ENCODE measurements at places on chromosomes 3 and 15.

DNA sequence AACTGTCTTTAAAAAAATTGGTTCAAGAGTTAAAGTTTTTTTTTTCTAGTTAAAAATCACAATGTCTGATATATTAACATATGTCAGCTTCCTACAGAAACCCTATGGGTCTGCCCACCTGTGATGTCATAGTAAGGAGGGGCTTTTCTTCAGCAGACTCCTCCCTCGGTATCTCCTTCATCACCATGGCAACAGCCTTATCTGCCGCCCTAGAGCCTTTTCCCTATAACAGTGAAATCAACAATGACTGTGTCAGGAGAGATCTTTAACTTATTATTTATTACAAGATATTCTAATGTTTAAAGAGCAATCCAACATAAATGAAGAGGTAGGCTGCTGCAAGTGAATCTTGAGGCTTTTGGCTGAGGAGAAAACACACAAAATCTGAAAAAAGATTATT lies 138.7 kb downstream of the PEX5L start:
- DNase-seq = no peak

DNA sequence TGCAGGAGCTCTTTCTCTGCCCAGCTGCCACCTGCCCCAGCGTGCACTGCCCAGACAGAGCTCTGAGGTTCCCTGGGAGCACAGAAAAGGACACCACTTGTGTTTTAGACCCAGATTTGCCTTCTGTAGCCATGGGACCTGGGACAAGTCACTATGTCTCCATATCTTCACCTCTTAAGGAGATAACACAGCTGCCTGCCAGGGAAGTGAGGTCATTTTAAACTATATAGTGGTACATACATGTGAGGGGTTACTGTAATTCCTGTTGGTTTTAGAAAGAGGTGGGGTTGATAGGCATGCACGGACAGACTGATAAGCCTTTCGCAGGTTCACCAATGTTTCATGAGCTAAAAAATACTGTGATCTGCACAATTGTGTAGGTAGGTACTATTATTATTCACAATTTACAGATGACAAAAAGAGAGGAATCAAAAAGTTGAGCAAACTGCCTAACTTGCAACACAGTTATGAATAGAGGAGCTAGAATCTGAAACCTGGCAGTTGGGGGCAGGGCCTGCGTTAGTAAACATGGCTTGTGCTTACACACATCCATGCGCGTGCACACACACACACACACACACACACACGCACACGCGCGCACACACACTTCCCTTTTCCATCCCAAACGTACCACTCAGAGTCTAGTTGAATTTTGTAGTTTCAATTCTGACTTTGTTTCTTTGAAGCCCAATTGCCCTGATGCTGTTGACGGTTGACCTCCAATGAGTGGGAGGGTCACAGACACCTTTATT lies 193.6 kb downstream of the FAM43A start:
- no peak for DNase-seq

- no peak for DNase-seq
Observed at GRCh38 chr3:113275583-113275928, 64.2 kb downstream of the BOC start.

GRCh38 chr3:69687641-69688040 lies 51.6 kb upstream of the MITF start:
- DNase-seq = no peak

GRCh38 chr3:85164436-85164835 lies 205.6 kb downstream of the CADM2 start:
- DNase-seq = no peak

- no peak for DNase-seq
Observed at GRCh38 chr3:37806505-37807200, 55.0 kb upstream of the CTDSPL start.

DNA sequence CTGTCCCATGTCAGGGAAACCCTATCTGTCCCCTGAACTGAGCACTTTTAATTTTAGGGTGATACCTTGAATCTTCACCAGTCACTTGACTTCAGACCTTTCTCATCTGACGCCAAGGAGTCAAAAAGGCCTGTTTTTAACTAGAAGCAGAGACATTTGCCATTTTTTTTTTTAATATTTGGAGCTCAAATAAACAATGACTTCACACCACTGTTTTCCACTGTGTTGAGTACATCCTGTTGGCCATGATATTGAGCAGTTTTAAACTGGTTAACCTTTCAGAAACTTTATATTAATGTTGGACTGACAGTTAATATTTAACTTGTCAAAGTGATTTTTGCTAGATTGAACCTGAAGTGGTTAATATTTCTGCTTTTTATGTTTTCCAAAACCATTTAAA lies 28.2 kb downstream of the DAG1 start:
- no peak for DNase-seq

DNA sequence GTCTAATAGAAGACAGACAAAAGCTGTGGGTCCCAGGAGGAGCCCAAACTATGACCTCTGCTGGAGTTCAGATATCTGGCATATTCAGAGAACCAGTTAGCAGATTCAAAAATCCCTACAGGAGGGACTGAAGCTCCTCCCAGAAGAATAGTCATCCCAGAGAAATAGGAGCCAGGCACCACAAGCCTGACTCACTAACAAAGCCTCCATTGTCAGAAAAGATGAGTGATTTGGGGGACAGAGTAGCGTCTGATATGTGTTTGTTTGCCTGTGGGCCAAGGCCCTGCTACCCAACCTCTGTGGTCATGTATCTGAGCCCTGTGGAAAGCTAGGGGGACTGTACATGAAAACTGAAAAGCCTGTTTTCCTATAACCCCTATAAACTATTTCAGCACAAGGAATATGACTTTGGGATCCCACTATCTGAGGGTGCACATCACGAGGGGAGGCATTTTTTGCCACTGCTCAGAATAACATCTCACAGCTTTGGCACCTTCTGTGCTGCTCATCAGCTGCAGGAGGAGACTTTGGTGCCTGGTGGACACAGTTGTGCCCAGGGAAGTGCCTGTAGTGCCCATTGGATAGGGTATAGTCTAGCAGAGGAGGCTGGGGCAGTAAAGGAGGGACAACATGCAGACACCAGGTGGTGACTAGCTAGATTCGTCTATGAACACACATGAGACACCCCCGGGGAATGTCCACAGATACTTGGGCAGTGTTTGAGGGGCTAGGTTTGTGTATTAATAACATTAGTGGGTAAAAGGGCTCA lies 9.7 kb upstream of the LARP6 start:
- no peak for DNase-seq

DNA sequence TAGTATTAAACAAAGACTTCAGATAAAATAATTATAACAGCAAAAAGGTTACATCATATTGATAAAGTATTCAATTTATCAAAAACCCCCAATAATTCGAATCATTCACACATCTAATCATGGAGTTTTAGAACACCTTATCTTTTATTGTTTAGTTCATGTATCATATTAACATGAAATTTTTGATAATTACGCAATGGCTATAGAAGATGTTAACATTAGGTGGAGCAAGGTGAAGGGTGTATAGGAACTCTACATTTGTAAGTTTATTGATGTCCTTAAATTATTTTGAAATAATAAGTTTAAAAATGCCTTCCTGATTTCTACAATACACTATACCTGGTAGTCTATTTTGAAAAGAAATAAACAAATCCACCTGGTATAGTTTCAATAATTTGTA lies 696.5 kb upstream of the BCHE start:
- DNase-seq = no peak

DNA sequence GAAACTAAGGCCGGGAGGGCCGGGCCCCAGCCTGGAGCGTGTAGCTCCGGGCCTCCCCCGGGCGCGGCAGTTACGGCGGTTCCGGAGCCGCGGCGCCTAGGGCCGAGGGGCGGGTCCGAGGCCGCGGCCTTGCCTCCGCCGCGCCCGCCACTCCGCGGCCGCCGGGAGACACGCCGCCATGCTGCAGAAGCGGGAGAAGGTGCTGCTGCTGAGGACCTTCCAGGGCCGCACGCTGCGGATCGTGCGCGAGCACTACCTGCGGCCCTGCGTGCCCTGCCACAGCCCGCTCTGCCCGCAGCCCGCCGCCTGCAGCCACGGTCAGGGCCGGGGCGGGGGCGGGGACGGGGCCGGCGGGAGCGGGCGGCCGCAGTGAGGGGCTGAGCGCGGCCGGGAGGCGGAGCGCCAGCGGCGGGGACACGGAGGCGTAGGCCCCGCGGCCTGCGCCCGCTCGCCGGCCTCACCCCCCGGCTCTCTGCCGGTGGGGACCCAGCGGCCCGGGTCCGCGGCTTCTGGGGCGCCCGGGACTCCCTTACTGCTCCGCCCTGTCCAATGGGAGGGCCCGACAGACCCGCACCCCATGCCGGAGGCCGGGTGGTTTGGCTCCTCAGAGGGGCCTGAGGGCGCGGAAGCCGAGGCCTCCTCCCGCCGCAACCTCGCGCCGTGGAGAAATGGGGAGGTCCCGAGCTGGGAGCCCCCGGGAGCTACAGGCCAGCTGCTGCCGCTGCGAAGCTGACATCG lies at the start of gene DIS3L:
TSS of gene DIS3L (plus strand) at position 150 of the 738 bp plus-strand sequence. CDS start at position 179, 29 bp downstream.
- DNase-seq = peak; percentile 37

GRCh38 chr3:151918253-151919029 lies 45.0 kb downstream of the SUCNR1 start:
- DNase-seq = no peak

GRCh38 chr3:194930377-194931204 lies 244.9 kb downstream of the FAM43A start:
- DNase-seq = peak; percentile 61

- no peak for DNase-seq
Observed at GRCh38 chr3:30471066-30471465, 135.3 kb upstream of the TGFBR2 start.

GRCh38 chr15:100005715-100006114 lies 272.5 kb upstream of the LYSMD4 start:
- no peak for DNase-seq

- no peak for DNase-seq
Observed at GRCh38 chr15:50134524-50135024, 15.5 kb upstream of the ATP8B4 start.

- DNase-seq = no peak
Observed at GRCh38 chr15:20652914-20653313, 111.3 kb upstream of the GOLGA6L6 start.

- no peak for DNase-seq
Observed at GRCh38 chr3:127595303-127595702, 2.9 kb upstream of the MCM2 start.

- no peak for DNase-seq
Observed at GRCh38 chr3:148190441-148190990, 507.2 kb upstream of the AGTR1 start.

- DNase-seq = no peak
Observed at GRCh38 chr3:167835359-167835758, 99.8 kb downstream of the SERPINI1 start.

DNA sequence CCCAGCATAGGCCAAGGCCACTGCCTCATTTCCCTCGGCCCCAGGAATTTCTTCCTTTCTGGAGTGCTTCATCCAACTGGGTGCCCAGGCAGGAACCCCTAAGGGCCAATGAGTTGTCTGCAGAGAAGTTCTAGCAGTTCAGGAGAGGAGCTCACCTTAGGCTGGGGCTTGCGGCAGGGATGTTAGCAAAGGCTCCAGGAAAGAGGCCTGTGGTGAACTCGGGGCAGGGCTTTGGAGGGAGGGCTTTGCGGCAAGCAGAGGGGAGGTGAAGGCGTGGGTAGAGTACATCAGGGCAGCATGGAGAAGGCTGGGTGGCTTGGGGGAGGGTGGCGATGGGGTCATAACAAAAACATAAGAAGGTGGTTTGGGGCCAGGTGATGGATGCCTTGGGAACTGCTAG lies 1.1 kb downstream of the GHRL start:
- DNase-seq = no peak

- DNase-seq = no peak
Observed at GRCh38 chr3:113637756-113638155, 58.7 kb downstream of the USF3 start.

DNA sequence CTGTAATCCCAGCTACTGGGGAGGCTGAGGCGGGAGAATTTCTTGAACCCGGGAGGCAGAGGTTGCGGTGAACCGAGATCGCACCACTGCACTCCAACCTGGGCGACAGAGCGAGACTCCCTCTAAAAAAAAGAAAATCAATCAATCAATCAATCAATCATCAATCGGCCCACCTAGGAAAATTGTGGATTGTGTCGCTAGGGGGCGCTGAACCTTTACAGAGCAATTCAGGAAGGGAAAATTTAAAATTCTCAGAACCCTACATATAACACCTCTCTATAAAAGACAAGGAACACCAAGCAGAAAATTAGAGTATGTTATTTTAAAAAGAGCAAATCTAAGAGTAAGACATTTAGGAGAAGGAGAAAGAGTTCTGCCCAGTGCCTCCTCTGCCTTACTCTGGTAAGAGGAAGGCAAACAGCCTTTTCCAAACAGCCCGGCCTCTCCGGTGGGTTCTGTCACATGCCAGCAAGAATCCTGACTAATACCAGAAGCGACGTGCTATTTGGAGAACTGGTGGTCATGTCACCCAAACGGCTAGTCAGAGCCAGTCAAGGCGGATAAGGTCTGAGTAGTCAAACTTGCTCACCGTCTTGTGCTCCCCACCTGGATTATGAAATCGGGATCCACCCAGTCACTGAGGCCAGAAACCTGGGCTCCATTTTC lies 22.3 kb upstream of the SMCO1 start:
- DNase-seq = peak; percentile 27

DNA sequence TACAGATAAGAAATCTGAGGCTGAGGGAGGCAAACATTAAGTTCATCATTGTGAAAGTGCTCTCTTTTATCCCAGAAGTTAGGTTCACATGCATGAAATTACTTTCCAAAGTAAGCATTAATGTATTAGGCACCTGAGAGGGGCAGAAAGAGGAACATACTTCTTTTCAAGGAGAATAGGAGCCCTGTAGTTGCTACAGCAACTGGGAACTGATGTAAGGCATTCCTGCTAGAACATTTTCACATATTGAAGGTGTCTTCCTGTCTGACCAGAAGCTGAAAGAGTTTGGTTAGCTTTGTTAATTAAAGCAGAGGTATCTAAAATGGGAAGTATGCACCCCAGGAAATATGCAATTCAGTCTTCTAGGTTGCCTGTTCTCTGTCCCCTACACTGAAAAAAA lies 65.5 kb upstream of the ZBTB20 start:
- DNase-seq = no peak

DNA sequence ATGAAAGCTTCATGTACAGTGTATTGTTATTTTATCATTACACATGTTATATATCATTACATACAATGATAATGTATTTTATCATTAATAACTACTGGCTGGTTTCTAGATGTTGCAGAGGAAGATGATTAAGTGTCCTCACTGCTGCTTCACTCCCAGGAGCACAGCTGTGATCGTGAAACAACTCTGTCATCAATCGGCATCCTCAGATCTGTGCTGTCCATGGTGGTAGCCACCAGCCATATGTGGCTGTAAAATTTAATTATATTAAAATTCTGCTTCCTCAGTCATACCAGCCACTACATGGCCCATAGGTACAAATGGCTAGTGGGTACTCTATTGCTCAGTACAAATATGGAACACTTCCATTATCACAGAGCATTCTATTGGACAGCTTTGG lies 379.4 kb upstream of the CFAP20DC start:
- no peak for DNase-seq

DNA sequence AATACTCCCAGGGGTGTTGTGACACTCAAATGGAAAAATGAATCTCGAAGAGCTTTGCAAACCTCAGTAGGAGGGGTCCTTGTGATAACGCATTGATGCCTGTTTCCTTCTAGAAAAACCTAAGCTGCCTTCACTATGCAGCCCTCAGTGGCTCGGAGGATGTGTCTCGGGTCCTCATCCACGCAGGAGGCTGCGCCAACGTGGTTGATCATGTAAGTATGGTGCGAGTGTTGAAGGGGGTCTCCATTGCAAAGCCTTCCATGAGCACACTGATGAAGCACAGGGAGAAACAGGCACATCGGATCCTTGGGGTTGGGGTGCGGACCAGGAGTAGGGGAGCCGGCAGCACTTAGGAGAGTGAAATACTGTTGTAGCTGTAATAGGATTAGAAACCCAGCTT lies 22.3 kb downstream of the ANKDD1A start:
- DNase-seq = no peak

GRCh38 chr15:29477256-29477655 lies 207.6 kb upstream of the NSMCE3 start:
- no peak for DNase-seq

- no peak for DNase-seq
Observed at GRCh38 chr3:177452831-177453450, 255.7 kb upstream of the TBL1XR1 start.
